ENCODE measurements at places on chromosomes 4 and X.

DNA sequence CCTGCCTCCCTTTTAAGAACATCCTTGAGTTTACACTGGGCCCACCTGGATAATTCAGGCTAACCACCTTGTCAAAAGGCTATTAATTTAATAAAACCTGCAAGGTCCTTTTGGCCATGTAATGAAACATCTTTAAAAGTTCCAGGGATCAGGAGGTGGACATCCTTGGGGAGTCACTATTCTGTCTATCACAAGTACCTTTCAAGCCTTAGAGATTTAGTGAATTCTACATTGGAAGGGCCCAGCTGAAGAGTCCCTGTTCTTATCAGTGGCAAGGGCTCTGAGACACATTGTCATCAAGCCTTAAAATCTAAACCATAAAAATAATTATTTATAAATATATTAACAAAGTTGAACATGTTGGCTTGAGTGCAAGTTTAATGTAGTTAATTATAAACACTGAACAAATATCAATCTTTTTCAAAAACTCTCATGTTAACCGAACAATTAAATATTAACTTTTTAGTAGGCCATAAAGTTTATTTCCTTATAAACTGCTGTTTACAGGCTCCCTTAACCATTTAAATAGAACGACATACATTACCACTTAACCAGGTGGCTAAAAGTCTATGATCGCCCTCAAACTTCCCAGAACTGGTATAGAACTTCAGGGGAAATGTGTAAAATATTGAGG is 104.4 kb upstream of the CBR4 start:
- DNase-seq = no peak

GRCh38 chr4:126719852-126720251 is 912.9 kb upstream of the INTU start:
- no peak for DNase-seq

- DNase-seq = no peak
These were observed 37.4 kb upstream of the PACRGL start for GRCh38 chr4:20662851-20663250.

GRCh38 chr4:62709618-62710252 is 1509.6 kb downstream of the ADGRL3 start:
- DNase-seq = no peak

DNA sequence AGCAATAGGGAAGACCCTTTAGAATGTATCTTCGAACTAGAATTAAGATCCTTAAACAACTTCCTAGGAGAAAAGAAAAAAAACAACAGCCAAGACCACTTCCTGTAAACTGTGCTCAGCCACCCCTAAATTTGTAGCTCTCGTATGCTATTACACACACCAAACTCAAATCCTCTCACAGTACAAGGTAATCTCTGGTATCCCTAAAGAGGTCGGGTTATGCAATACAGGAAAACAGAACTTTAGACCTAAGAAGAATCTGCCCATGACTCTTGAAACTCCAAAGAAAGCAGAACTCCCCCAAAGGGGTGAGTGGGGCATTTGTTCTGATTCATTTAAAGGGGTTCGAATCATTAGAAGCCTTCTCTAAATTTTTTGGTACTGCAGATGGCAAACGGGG is 170.9 kb upstream of the CASK start:
- no peak for DNase-seq

DNA sequence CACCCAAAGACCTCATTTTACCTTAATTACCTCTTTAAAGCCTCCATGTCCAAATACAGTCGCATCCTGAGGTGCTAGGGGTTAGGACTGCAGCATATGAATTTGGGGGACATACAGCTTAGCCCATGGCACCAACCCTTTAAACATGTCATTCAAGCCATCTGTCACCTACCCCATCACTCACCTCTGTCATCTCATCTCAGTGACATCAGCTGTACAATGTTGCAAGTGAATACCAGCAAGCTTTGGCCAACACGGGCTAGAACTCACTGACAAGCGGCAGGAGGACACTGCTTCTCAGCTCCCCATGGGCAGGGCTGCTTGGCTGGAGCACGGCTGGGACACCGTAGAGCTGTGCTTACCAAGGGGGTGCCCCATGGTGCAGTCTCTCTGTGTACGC is 107.5 kb downstream of the STK32B start:
- DNase-seq = no peak

DNA sequence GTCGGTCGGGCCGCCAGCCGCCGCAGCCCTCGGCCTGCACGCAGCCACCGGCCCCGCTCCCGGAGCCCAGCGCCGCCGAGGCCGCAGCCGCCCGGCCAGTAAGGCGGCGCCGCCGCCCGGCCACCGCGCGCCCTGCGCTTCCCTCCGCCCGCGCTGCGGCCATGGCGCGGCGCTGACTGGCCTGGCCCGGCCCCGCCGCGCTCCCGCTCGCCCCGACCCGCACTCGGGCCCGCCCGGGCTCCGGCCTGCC is 213 bp downstream of the NFKB1 start:
- DNase-seq = no peak

DNA sequence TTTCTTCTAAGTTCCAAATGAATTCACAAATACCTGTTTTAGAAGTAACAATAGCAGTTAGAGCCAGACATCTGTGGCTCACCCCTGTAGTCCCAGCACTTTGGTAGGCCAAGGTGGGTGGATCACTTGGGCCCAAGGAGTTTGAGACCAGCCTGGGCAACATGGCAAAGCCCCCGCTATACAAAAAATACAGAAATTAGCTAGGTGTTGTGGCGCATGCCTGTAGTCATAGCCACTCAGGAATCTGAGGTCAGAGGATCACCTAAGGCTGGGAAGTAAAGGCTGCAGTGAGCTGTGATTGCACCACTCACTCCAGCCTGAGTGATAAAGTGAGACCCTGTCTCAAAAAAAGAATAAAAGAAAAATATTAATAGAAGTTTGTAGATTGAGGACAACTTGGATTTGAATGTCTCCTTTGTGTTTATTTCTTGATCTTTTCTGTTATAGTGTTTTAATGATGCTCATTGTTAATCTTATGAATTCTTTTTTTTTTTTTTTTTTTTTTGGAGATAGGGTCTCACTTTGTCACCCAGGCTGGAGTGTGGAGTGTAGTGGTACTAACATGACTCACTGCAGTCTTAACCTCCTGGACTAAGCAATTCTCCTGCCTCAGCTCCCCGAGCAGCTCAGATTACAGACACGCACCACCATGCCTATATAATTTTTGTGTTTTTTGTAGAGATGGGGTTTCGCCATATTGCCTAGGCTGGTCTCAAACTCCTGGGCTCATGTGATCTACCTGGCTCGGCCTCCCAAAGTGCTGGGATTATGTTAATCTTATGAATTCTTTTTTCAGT is 30.7 kb upstream of the RAPGEF2 start:
- no peak for DNase-seq

GRCh38 chr4:32879913-32880312 is 2159.7 kb downstream of the PCDH7 start:
- DNase-seq = no peak

- DNase-seq = no peak
These were observed 109.9 kb upstream of the NAP1L5 start for GRCh38 chr4:88807499-88807898.

DNA sequence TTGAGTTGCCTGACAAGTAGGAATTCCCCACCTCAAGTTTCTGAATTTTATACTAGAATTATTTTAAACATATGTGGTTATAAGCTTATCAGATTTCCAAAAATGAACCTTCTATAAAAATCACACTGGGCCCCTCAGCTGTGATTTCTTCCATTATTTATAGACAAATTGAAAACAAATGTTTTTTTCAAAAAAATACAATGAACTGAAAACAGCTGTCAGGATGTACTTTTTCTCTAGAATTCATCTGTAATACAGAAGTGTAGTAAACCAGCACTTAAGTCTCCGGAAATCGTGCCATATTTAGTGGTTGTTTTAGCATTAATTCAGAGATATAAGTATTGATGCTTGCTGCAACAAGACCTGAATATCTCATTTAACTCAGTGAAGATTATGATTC is 74.0 kb downstream of the SPRY1 start:
- DNase-seq = no peak

DNA sequence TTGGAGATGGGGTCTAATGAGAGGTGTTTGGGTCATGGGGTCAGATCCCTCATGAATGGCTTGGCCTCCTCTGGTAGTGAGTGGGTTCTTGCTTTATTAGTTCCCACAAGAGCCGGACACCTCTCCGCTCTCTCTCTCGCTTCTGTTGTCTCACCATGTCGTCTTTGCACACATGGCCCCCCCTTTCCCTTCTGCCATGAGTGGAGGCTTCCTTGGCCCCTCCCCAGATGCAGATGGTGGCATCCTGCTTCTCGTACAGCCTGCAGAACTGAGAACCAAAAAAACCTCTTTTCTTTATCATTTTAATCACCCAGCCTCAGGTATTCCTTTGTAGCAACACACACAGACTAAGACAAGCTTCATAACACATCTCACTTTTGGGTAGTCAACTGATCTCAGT is 49.6 kb upstream of the SPRY1 start:
- no peak for DNase-seq

DNA sequence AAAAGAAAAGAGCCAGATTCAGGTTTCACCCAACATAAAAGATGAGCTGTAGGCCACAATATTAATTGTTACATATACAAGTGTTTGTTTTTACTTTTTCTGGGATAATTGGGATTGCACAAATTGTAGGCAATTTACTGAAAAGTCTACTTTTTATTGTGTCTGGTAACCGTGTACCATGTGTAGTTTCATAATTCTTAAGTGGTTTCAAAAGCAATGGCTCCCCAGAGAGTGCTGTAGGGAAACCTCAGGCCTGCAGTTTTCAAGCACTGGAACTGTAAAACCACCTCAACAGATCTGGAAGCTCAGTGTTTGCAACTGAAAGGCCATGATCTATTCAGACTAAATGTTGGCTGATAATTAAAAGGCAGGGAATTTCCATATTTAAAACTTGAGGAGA is 53.9 kb upstream of the MMAA start:
- no peak for DNase-seq

Data from posterior cingulate gyrus (tissue), 11 donors.